ENCODE measurements at places on chromosomes 13 and 19. TPM values are rescaled to one million over a fixed set of nuclear protein-coding genes. Genes with fewer than 3 reads are reported as not detected.
A peak's percentile ranks its signal among the peaks of the same experiment; 100 is the strongest.

GRCh38 chr19:41641879-41642485 lies 15.1 kb upstream of the CEACAM4 start:
- DNase-seq = peak; percentile 76

The EXOC3L2 gene
- 6.9 TPM for total RNA-seq

The NLRP7 gene
- total RNA-seq = not detected

DNA sequence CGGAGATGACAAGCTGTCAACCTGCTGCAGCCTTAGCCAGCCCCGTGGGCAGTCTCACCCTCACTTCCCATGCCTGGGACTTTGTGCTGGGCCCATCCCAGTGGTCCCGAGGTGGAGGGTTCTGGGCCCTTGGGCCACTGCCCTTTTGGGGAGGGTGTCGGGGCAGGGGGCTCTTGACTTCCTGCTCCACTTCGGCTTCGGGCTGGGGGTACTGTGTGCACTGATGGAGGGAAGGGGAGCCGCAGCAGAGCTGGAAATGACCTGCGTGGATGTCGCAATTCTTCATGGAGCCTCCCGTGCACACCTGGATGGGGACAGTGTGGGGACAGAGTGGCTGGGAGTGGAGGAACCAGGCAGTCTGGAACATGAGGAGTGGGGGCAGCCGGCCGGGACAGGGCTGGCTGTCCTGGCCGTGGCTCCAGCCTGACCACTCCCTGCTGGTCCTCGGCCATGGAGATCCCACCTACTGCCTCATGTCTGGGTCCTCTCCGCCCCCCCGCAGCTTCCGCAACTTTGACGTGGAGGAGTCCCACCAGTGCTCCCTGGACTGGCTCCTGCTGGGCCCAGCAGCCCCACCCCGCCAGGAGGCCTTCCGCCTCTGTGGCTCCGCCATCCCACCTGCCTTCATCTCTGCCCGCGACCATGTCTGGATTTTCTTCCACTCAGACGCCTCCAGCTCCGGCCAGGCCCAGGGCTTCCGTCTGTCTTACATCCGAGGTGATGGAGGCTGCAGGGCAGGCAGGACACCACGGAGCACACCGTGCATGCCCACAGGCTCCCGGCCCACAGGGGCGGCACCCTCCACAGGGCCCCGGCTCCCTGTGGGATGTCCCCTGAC lies 10.2 kb downstream of the LRP3 start:
- DNase-seq = no peak

- DNase-seq = no peak
Observed at GRCh38 chr13:72805676-72806346, 23.9 kb downstream of the PIBF1 start.

DNA sequence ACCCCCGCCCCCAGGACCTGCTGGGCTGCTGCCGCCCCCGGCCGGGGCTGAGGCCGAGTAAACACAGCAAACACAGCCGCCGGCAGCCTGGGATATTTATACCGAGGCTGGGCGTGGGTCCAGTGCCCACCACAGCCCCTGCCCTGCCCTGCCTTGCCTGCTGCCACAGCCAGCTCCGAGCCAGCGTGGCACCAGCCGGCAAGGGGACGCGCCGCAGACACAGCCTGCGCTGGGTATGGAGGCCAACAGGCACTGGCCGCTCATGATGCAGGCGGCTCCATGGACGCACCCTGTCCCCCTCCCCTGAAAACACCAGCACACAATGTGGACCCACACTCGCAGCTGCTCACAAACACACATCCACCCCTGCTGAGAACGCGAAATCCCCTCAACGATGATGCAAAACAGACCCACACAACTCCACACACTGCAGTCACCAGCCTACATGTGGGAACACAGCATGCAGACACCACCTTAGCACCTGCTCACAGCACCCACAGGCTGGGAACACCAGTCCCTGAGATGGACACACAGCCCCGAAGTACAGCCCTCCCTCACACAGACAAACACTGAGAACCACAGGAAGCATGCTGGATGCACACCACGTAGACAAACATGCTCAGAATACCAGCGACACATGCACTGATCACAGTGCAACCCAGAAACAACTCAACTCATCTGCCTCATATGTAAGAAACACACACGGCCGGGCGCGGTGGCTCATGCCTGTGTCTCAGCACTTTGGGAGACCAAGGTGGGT lies 16.2 kb downstream of the CCDC97 start:
- DNase-seq = peak; percentile 41

DNA sequence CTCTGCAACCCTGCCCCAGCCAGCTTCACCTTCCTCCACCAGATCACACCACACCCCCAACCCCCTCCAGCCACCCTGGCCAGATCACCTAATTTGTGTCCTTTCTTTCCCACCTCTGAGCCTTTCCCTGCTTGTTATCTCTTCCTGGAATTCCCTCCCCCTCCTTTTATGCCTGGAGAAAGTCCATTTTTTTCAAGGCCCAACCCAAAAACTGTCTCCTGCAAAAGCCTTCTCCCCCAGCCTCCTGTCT lies 5.3 kb upstream of the TLE2 start:
- no peak for DNase-seq

DNA sequence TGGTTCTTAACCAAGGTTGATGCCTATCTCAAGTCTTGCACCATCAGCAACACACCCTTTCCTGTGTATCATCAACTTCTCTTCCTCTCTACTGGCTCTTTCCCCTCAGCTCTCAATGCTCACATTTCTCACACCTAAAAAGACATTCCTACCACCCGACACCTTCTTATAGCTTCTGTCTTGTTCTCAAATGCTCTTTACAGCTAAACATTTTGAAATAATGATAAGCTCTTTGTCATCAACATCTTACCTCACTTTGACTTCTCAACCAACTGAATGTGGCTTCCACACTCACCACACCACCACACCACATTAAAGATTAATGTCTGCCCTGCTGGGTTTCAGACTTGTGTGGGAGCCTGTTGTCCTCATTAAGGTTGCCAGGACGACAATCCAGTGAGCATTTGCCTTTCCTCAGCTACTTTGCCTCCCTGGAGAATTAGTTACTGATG lies 67.8 kb downstream of the RXFP2 start:
- DNase-seq = no peak

GRCh38 chr13:101190337-101190736 lies 226.0 kb downstream of the NALCN start:
- DNase-seq = no peak

GRCh38 chr13:51811046-51811445 lies 7.1 kb upstream of the DHRS12 start:
- no peak for DNase-seq

The UBE2L5 gene
- not detected for total RNA-seq

- no peak for DNase-seq
Observed at GRCh38 chr19:5545984-5546383, 21.8 kb downstream of the TINCR start.

GRCh38 chr19:18346091-18346490 lies 5.7 kb downstream of the PGPEP1 start:
- DNase-seq = no peak

- DNase-seq = no peak
Observed at GRCh38 chr19:50518091-50519005, 4.6 kb upstream of the ASPDH start.

GRCh38 chr19:49512970-49513745 lies 697 bp downstream of the FCGRT start:
- DNase-seq = peak; percentile 61

The ATP8B3 gene
- total RNA-seq = 0.52 TPM

The JSRP1 gene
- not detected for total RNA-seq

GRCh38 chr13:69565334-69565733 lies 542.3 kb upstream of the ATXN8OS start:
- DNase-seq = no peak

- no peak for DNase-seq
Observed at GRCh38 chr13:44294876-44295275, 78.7 kb upstream of the SERP2 start.

The SCN1B gene
- 2.3 TPM for total RNA-seq

The TNFRSF19 gene
- 5.4 TPM for total RNA-seq

GRCh38 chr13:43271152-43271551 lies 247.8 kb downstream of the DNAJC15 start:
- DNase-seq = no peak

GRCh38 chr13:22198641-22199217 lies 527.9 kb downstream of the FGF9 start:
- peak; percentile 24 for DNase-seq

DNA sequence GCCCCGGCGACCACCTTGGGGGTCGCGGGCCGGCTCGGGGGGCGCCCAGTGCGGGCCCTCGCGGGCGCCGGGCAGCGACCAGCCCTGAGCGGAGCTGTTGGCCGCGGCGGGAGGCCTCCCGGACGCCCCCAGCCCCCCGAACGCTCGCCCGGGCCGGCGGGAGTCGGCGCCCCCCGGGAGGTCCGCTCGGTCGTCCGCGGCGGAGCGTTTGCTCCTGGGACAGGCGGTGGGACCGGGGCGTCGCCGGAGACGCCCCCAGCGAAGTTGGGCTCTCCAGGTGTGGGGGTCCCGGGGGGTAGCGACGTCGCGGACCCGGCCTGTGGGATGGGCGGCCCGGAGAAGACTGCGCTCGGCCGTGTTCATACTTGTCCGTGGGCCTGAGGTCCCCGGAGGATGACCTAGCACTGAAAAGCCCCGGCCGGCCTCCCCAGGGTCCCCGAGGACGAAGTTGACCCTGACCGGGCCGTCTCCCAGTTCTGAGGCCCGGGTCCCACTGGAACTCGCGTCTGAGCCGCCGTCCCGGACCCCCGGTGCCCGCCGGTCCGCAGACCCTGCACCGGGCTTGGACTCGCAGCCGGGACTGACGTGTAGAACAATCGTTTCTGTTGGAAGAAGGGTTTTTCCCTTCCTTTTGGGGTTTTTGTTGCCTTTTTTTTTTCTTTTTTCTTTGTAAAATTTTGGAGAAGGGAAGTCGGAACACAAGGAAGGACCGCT lies 729 bp downstream of the STK11 start:
- DNase-seq = peak; percentile 22

GRCh38 chr19:38389957-38390924 lies 1.7 kb downstream of the SPRED3 start:
- no peak for DNase-seq

DNA sequence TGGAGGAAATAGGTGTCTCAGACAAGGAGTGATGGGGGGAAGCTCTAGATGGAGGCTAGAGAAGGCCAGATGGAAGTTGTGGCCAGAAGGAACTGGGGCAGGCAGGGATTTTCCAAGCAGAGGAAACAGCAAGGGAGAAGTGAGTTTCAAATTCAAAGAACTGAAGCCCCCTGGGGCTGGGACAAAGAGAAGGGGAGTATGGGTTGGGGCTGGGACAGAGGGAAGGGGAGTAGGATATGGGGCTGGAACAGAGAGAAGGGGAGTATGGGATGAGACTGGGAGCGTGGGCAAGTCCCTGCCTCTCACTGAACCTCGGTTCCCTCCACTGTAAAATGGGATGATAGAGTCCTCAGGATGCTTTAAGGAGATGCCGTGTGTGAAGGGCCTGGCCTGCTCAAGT lies 1.9 kb upstream of the GTF2F1 start:
- no peak for DNase-seq

GRCh38 chr13:54999399-54999907 lies 1970.8 kb downstream of the OLFM4 start:
- DNase-seq = no peak

DNA sequence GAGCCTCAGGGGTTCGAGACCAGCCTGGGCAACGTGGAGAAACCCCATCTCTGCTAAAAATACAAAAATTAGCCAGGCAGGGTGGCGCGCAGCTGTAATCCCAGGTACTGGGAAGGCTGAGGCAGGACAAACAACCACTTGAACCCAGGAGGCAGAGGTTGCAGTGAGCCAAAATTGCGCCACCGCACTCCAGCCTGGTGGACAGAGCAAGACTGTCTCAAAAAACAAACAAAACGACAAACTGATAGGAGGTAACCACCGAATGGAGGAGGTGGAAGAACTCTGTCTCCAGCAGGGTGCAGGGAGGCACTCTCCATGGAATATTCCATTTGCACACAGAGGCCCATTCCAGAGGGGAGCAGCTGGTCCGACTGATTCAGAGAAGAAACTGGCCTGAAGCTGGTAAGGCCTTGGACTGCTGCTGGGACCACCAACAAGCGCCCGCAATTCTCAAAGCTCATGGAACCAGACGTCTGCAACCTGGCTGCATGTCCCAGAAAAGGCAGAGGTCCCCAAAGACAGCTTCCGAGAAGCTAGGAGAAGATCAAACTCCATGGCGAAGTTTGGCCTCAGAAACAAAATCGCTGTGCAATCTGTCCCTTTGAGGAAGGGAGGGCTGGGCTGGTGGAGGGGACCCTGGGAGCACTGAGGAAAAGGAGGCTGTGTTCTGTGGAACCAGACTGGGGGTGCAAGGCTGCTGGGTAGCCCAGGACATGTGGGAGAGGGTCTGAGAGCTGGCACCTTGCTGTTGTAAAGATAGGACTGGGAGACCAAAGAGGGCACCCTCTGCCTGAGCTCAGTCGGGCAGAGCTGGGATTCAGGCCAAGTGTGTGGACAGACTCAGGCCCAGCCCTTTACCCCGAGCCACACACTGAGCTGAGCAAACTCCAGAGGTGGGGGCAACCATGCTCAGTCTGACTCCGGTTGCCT lies 35.2 kb downstream of the SLC25A42 start:
- DNase-seq = no peak

DNA sequence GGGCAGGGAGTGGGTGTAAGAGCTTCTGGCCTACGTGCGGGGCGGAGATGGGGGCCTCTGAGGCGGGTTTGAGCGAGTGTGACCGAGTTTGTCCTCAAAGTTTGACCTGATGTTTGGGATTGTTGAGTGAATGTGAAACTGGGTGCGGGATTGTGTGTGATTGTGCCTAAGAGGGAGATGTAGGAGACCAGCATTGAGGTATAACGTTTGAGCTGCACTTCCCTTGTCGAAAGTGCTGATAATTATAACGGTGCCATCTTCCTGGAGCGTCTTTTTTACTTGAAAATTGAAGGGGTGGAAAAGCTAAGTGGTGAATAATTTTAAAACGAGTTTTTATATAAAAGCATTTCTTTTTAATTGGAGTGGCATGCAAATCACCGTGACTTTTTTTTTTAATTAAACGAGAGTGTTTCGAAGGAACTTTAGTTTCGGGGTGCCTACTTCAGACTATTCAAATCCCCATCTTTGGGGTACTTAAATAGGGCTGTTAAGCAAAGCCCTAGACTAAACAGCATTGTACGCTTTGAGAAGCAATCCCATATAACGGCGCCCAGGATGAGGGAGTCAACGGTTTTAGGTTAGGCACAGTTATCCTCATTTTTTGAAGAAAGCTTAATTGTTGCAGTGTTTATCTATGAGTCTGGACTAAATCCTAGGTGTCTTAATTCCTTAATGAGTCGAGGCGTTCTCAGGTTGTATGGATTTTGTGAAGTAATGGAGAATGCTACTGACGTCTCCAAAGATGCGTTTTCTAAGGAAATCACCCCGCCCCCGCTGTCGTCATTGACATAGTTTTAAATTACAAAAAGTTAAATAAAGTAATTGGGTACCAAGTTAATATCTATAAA lies 594 bp downstream of the ZNF146 start:
- DNase-seq = no peak

- peak; percentile 75 for DNase-seq
Observed at GRCh38 chr19:42132851-42133528, 744 bp upstream of the POU2F2 start.

DNA sequence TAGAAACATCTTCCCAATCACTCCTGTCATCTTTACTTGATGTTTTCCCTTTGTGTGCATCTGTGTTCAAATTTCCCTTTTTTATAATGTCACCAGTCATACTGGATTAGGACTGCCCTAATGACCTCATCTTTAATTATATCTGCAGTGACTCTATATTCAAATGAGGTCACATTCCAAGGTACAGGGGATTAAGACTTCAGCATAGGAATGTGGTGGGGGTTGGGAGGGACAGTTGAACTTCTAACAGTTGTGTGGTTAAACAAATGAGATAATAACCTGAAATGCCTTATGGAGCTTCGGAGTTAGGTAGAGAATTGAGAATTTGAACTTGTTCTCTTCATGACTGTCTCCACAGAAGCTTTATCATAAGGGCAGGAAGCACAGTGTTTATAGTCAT lies 23.0 kb downstream of the PAN3 start:
- no peak for DNase-seq

GRCh38 chr13:34161931-34162543 lies 344.1 kb downstream of the RFC3 start:
- no peak for DNase-seq
